ENCODE measurements at places on chromosomes 6 and 20.

GRCh38 chr6:31386977-31387376, 16.4 kb upstream of the MICA start:
- no peak for DNase-seq

GRCh38 chr6:17107863-17108262, 6.0 kb downstream of the STMND1 start:
- no peak for DNase-seq

DNA sequence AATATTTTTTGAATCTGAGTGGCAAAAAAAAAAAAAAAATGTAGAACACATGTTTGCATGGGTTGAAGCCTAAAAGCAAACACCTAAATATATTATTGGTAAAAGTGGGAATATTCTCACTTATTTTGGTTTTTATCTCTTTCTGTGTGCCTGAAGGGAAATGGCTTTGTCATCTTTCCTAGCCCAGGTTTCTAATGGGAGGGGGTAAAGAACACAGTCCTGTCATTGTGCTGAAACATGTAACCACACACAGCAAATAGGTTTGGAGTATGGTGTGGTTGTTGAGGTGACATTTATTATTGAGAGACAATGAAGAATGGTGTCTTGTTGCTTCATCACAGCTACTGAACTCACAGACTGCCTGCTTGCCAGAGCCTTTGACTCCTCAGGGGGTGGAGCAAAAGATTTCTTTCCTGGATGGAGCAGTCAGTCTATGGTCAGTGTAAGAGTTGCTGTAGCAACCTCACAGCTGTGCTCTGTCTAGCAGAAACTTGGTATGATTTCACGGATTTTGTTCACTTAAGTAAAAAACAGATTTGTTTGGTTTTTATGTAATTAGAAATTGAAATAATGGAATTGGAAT, 70.2 kb downstream of the CEP57L1 start:
- no peak for DNase-seq

DNA sequence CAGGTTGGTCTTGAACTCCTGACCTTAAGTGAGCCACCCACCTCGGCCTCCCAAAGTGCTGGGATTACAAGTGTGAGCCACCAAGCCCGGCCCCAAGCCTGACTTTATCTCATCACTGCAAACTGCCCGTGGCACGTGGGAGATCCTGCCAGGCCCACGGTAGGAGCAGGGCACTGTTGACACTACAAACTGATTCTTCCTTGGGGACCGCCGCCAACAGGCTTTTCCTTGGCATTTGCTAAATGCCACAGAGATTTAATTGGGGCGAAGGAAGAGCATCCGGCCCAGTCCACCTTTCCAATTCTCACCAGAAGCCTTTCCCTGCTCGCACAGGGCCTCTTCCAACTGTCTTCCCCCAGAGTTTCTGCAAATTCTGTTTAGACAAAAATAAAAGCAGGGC, 11.0 kb downstream of the ATP9A start:
- no peak for DNase-seq

- DNase-seq, result no peak
These were observed 69.1 kb upstream of the PRSS16 start for GRCh38 chr6:27178407-27178730.

GRCh38 chr20:50471231-50471630, 39.0 kb upstream of the PTPN1 start:
- DNase-seq, result no peak

GRCh38 chr20:19875376-19876221, 117.5 kb downstream of the RIN2 start:
- no peak for DNase-seq

GRCh38 chr6:2216794-2217383, 28.5 kb downstream of the GMDS start:
- no peak for DNase-seq

- no peak for DNase-seq
These were observed 75.5 kb upstream of the ELOVL5 start for GRCh38 chr6:53424300-53424699.

DNA sequence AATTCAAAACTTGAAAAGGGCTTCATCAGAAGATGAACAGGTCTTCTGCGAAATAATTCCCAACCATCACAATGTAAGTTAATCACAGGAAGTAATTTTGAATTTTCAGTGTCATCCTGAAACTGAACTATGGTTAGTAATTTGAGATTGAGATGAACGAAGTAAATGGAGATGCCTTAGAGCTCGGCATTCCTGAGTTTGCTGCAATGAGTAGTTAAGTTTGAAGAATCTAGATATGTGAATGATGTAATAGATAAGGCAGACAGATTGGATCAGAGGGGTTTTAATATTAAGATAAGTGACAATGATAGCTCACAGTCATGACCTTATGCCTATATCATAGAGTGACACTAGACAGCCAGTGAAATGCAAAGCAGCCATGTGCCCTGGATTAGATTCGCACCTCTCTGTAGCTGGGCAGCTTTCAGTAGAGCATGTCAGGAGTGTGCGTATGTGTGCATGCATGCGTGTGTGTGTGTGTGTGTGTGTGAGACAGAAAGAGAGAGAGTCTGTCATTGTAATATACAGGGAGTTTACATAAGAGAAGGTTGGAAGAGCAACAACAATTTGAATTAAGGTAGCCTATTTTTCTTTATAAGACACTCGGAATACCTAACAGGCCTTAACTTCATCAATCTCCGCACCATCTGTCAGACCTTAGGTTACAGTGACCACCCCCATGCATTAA, 233.0 kb downstream of the GMPR start:
- DNase-seq, result no peak

- no peak for DNase-seq
These were observed 12.9 kb downstream of the TGM2 start for GRCh38 chr20:38152175-38152620.

DNA sequence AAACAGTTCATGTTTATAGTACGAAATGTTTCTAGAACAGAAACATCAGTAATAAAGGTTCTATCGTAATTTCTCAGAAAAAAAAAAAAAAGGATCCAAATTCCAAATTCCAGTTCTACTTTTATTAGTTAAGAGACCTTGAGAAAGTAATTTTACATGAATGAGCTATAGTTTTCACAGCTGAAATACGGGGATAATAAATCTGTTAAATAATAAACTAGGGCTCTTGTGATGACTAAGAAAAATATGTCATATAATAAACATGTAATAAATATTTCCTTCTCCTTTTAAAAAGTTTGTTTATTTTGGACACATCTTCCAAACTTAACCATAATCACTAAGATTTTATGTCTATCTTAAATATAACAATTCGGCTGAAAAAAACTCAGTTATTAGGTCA, 17.8 kb downstream of the RARS2 start:
- no peak for DNase-seq

GRCh38 chr20:5735845-5736510, 14.2 kb upstream of the SHLD1 start:
- DNase-seq, result no peak

DNA sequence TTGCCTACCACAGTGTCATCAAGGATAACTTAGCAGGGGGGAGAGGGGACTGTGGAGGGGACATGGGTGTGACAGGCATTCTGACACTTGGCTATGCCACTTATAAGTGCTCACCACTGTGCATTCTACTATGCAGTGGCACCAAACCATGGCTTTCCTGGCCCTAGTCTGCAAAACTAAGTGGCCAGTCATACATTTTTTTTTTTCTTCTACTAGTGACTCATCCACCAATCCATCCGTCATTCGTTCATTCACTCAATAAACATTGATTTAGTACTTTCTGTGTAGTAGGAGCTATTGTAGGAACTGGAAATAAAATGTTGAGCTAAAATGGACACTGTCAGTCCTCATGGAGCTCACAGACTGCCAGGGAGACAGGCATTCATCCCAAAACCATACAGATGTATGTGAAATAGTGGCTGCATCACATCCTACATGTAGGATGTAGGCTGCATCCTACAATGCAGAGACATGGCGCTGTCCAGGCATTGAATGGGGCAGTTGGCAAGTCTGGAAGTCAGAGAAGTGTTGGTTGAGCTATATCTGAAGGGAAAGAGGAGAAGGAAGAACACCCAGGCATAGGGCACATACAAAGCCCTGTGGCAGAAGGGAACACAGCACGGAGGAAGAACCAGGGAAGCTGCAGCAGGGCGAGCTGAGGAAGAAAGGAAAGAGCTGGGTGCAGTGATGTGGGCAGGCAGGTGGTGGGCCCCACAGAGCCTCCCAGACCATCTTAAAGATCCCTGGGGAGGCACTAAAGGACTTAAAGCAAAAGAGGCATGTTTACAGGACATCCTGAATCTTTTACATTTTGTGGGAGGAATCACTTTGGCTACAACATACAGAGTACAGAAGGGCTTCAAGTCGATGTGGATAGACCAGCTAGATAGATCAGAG, 224.4 kb downstream of the UST start:
- no peak for DNase-seq

- DNase-seq, result peak; percentile 71
These were observed 38.7 kb upstream of the ZBP1 start for GRCh38 chr20:57658833-57659516.

DNA sequence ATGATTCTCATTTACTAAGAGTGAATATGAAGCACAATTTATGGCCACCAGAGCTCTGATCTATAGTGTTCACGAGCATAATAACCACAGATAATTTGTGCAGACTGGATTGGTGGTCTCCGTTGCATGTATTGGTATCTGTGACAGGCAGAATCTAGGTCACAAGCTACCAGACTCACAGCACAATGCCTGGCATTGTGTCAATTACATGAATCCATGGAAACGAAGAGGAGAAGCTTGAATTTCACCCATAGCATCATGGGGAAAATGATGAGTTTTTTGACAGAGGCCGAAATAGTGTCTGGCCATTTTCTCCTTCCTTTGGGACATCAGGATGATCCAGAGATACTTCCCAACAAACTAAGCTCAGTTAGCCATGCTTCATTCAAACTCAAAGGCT, 52.3 kb upstream of the TMEM170B start:
- DNase-seq, result no peak

DNA sequence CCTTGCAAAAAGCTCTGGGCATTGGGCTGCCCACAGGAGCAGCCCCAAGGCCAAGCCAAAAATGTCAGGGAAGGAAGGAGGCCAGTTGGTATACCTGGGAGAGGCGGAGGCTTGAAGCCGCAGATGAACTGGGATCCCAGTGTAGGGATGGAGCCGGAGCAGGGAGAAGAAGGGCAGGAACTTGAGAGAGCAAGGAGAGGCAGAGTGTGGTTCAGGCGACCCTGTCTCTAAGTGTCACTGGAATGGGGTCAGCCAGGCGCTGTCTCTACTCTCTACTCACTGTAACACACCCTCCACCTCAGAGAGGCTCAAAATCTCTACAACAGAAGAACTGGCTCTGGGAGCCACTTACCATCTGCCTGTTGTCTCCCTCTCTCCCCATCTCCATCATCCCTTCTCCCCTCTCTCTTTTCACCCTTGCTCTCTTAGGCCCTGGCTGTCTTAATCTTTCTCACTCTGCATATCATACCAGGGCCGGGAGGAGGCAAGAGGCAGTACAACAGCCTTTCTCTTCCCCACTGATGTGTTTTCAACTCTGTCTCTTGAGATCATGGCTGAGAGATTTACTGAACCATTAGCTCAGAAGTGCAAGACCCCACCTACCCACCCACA, 93.3 kb downstream of the CRYBG1 start:
- DNase-seq, result no peak

- no peak for DNase-seq
These were observed 14.0 kb upstream of the SCGN start for GRCh38 chr6:25637960-25638434.

All from suprapubic skin (tissue), 4 donors.